ENCODE measurements at places on chromosomes 3 and 15. TPM values are rescaled to one million over a fixed set of nuclear protein-coding genes. Genes with fewer than 3 reads are reported as not detected.
A peak's percentile ranks its signal among the peaks of the same experiment; 100 is the strongest.

The MAPKBP1 gene
- total RNA-seq = 12.6 TPM

The LRRC34 gene
- total RNA-seq = 1.3 TPM

DNA sequence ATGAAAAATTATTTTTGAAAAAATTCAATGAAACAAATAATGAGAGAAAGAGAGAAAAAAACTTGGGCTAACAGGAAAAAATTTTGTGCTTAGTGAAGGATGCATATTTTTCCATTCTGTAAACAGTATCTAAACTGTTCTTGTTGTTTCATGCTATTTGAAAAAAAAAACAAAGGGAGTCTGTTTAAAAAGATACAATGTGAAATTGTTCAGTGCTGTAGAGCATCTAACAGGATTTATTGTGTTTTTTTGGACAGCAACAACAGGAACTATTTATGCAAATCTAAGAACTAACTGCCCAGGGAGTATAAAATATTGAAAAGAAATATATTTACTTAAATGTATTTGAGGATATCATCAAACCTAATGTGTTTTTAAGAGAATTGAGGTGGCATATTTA lies 55.1 kb downstream of the PEX5L start:
- no peak overlapping the region for H3K27ac ChIP-seq
- no peaks in the 10 kb centered on the region for H3K4me1 ChIP-seq
- no peaks in the 10 kb centered on the region for H3K27me3 ChIP-seq
- H3K4me3 ChIP-seq = no peak overlapping the region
- no peaks in the 10 kb centered on the region for H3K36me3 ChIP-seq

- H3K27me3 ChIP-seq = no peaks in the 10 kb centered on the region
- H3K36me3 ChIP-seq = no peaks in the 10 kb centered on the region
- DNase-seq = no peak
- H3K4me1 ChIP-seq = no peaks in the 10 kb centered on the region
- no peak overlapping the region for H3K4me3 ChIP-seq
Observed at GRCh38 chr3:146747928-146748327, 142.8 kb upstream of the PLSCR5 start.

DNA sequence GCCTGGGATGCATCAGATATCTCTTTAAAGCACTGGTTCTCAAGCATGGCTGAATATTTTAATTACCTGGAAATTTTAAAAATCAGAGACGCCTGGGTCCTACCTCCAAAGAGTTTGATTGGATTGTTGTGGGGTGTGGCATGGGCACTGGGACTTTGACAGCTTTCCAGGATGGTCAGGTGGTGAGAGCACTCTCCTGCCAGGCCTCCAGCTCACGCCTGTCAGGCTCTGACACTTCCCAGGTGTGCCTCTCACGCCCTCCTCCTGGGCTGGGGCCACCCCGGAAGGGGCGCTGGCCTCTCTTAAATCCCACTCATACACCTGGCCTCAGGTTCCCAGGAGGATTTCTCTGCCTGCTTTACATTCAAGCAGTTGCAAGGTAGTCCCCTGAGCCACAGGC lies 48.5 kb downstream of the AMOTL2 start:
- H3K27ac ChIP-seq = peak overlapping the region; percentile 71
- peaks cover 5% of the 10 kb centered on the region for H3K4me1 ChIP-seq
- no peaks in the 10 kb centered on the region for H3K36me3 ChIP-seq

GRCh38 chr15:77741106-77741505 lies 108.4 kb upstream of the LINGO1 start:
- no peak overlapping the region for H3K4me3 ChIP-seq
- no peaks in the 10 kb centered on the region for H3K27me3 ChIP-seq
- H3K27ac ChIP-seq = no peak overlapping the region
- no peaks in the 10 kb centered on the region for H3K36me3 ChIP-seq
- no peak for DNase-seq
- H3K4me1 ChIP-seq = no peaks in the 10 kb centered on the region

DNA sequence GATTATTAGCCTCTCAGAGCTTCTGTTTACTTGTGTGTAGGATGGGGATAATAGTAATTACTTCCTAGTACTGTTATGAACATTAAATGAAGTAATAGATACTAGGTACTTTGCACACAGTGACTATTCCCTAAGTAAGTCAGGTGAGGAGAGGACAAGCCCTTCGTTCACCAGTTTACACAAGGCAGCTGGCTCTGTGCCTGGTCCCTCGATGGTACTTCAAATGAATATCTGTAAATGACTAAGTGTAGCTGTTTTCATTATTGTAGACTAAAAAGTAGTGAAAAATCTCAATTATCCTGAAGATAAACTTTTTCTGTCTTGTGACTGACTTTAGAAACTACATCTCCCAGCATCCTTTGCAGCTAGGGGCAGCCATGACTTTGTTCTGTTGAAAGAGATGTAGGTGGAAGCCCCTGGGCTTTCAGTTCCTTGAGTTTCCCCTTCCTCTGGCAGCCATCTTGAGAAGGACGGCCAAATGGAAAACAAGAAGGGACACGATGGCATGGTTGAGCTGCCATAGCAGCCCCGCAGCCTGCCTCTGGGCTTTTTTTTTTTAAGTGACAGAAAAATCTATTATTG lies 11.7 kb upstream of the WNT7A start:
- H3K36me3 ChIP-seq = no peaks in the 10 kb centered on the region
- no peak for DNase-seq
- H3K4me1 ChIP-seq = no peaks in the 10 kb centered on the region
- no peak overlapping the region for H3K4me3 ChIP-seq
- H3K27ac ChIP-seq = no peak overlapping the region

DNA sequence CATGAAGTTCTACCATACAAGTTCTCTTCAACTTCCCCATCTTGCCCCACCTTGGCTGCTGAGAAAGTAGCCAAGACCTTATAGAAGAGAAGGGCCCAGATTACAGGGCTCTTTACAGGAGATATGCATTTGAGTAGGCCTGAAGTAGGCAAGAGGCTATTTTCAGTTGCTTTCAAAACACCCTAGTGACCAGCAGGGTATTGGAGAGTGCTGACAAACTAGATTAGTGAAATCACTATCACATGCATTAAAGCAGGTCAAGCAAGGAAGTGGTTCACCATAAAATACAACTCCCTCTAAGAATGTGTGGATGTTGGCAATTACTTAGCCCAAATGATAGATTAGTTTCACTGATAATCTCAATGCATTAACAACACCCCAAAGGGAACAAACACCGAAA lies 2.7 kb upstream of the LZTFL1 start:
- no peaks in the 10 kb centered on the region for H3K27me3 ChIP-seq
- H3K36me3 ChIP-seq = no peaks in the 10 kb centered on the region
- H3K27ac ChIP-seq = no peak overlapping the region
- H3K4me3 ChIP-seq = no peak overlapping the region
- DNase-seq = no peak

Measured in uterus (tissue), 4 donors.